Ammon's horn (tissue), 1 donor: ENCODE measurements at places on chromosomes 3 and 15.

GRCh38 chr3:53166781-53167291 is 5.8 kb downstream of the PRKCD start:
- peak; percentile 81 for DNase-seq

GRCh38 chr3:197896421-197896820 is 53.6 kb upstream of the RPL35A start:
- no peak for DNase-seq

DNA sequence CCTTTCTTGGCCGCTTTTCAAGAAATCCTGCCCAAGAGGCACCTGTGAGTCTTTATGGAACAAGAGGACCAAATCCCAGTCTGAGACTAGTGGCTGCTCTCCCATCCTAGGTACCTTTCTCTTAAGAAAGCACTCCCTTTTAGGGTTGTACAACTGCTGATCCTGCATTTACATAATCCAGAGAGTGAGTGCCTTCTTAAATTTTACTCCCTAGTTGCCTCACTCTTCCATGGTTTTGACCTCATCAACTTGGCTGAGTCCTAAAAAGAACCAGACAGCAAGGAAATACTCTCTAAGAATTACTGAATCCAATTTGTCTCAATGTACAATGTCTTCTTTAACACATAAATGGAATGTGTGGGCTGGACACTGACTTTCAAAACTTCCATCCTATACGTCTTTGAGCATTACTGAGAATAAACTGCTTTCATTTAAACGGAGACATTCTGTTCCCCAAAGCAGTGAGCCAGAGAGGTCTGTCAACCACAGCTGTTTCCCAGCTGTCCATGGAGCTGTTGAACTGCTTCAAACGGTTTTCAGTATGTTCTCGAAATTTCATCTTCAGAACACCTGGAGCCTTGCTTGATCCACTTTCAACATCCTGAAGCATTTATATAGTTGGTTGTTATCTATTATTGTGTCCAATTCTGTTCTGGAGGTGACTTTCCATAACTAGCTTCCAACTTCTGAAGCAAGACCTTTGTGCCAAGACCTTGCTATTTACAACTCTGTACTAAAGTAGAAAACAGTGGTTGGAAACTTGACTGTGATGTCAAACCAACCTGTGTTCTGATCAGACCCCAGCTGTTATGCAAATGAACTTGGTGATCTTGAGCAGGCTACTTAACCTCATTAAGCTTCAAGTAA is 179.1 kb downstream of the SLC9A9 start:
- no peak for DNase-seq

DNA sequence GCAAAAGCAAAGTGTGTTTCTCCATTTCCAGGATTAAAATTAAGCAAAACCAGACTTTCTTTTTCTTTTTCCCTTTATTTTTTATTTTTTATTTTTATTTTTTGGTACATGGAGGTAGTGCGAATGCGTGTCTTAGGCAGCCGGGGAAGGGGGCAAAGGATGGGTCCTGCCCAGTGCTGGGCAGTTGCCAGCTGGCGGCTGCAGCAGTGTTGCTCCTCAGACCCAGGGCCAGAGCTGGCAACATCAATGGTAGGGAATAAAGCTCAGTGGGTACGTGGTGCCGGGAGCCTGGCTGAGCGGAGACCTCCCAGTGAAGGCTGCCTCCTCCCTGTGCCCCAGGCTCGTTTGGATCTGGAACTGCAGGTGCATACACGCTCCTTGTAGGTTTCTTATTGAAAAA is 46.3 kb downstream of the POLR2M start:
- DNase-seq = no peak

DNA sequence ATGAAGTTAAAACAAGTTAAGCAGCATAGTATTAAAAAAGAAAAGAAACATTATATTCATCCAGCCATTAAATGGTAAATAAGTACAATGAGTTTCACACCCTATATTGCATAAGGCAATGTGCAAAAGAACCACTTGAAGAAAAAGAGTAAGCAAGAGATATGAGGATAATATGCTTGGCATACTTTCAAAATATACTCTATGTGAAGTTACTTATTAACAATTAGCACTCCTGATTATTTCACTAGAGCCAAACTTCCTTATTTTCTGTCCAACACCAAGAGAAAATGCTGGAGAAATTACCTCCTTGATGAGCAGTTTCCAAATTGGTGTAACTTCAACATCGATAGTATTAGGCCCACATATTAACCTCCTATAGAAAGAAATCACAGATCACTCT is 63.7 kb downstream of the ATP13A4 start:
- DNase-seq = no peak

- peak; percentile 89 for DNase-seq
Measured at GRCh38 chr3:37779289-37780152, 82.2 kb upstream of the CTDSPL start.

GRCh38 chr3:23864931-23865330 is 51.9 kb downstream of the NKIRAS1 start:
- DNase-seq = peak; percentile 28

DNA sequence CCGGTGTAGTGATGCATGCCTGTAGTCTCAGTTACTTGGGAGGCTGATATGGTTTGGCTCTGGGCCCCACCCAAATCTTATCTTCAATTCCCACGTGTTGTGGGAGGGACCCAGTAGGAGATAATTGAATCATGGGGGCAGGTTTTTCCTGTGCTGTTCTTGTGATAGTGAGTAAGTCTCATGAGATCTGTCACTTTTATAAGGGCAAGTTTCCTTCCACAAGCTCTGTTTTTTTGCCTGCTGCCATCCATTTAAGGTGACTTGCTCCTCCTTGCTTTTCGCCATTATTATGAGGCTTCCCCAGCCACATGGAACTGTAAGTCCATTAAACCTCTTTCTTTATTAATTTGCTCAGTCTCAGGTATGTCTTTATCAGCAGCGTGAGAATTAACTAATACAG is 566.7 kb upstream of the NECTIN3 start:
- DNase-seq = no peak

GRCh38 chr3:134918441-134918840 is 123.4 kb downstream of the EPHB1 start:
- DNase-seq = peak; percentile 37

DNA sequence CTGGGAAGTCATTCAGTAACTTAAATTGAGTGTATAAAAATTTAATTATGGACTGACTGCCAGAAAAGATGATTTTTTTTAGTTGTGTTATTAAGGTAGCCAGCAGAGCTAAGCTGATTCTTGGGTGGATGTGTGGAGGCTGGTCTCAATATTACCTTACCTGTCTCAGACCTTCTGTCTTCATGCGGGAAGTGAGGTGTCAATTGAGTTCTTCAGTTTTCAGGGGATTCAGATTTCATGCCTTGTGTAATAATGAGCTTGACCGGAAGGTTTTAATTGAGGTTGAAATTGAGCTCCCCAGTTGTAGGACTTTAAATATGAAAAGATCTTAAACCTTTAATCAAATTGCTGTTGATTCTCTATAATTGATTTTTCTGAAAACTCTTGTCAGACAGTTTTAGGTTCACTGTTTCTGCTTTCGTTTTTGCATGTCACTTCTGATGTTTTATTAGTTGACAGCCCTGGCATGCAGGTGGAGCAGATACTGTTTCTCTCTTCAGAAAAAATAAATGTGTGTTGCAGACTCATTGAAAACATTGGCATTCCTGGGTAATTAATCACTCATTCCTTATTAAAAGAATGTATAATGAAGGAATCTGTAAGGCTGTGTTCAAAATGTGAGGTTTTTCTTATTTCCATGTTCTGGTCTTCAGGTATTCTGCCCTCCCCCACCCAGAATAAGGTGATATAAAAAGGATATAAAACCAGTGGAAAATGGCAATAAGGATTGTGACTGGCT is 54.5 kb downstream of the PSMD6 start:
- DNase-seq = no peak

- DNase-seq = no peak
Measured at GRCh38 chr15:57532731-57533447, 58.8 kb upstream of the MYZAP start.

DNA sequence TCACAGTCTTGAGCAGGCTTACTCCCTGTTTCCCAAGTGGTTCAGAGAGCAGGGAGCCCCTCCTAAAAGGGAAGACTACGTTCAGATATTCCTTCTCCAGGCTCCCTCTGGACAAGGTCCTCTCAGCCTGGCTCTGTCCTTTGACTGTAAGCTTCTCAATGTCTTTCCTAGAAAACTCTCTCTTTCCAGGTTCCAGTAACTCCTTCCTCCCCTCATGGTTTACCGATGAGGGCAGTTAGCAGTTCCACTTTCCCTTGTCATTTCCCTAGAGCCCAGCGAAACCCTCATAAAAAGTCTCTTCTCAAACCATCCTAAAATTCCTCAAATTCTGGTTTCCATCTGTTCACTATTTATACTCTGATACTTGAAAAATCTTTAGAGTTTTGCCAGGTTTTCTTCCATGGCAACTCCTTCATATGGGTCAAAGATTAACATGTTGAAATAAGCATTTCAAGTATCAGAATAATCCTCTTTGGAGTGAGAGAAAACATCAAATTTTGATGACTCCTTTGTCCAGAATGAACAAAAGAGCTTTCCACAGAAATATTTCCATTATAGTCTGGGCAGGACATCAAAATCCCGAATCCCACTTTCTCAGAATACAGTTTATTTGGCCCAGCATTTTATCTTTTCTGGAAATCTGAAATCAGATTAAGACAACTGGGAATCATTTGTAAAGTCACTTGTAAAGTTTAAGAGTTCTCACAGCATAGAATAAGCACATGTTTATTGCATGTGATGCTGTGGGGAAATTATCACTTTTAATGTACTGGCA is 599.4 kb downstream of the UNC13C start:
- no peak for DNase-seq

DNA sequence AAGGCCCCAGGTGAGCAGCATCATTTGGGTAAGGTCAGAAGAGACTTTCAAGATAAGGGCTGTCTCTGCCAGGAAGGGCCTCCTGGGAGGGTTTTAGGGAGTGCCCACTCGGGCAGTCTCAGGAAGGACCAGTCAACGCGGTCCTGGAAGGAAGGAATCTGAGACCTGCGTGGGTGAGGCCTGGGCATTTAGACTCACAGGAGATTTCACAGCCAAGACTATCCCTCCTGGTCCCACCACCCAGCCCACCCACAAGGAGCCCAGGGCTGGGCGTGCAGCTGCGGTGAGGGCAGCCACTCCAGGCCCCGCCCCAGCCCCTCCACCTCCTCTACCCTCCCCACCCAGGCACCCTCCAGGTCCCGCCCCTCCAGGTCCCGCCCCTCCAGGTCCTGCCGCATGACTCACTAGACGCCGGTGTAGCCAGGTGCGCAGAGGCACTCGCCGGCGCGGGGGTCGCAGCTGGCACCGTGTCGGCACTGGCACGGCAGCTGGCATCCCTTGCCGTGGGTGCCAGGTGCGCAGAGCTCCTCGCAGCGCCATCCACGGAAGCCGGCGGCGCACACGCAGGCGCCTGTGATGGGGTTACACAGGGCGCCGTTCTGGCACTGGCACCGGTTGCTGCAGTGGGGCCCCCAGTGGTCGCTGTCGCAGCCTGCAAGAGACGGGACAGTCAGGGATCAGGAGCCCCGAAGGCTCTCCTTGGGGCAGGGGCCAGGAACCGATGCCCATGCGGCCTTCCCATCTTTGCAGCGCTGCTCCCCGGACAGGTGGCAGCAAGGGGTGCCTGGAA is 112.7 kb downstream of the RAB11A start:
- DNase-seq = no peak

GRCh38 chr3:46944191-46944590 is 32.4 kb downstream of the CCDC12 start:
- no peak for DNase-seq

- DNase-seq = no peak
Measured at GRCh38 chr3:76482510-76482909, 557.4 kb upstream of the ROBO2 start.

GRCh38 chr3:27239951-27240350 is 129.2 kb downstream of the NEK10 start:
- no peak for DNase-seq

DNA sequence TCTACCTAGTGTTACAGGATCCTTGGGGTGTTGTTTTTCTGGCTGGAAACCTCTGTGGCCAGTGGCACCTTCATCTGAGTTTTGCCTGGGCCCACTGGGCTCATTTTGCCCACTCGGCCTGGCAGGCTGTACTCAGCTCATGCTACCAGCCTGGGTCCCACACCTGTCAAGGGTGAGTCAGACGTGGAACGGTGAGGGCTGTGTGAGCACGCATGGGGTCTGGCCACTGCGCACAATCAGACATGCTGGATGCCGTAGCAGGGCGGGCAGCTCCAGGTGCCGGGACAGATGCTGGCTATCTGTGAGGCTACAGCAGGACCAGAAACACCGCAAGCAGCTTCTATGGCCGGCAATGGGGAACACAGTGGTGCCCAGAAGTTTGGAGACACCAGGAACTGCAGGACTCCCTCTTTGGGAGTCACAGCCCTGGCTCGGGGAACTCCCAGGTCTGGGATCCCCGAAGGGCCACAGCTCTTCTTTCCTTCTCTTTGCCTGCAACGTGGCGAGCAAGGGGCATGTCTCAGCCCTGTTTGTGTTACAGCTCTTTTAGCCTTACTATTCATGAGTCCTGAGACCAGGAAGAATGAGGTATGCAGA is 35.9 kb upstream of the DNAJC13 start:
- no peak for DNase-seq

DNA sequence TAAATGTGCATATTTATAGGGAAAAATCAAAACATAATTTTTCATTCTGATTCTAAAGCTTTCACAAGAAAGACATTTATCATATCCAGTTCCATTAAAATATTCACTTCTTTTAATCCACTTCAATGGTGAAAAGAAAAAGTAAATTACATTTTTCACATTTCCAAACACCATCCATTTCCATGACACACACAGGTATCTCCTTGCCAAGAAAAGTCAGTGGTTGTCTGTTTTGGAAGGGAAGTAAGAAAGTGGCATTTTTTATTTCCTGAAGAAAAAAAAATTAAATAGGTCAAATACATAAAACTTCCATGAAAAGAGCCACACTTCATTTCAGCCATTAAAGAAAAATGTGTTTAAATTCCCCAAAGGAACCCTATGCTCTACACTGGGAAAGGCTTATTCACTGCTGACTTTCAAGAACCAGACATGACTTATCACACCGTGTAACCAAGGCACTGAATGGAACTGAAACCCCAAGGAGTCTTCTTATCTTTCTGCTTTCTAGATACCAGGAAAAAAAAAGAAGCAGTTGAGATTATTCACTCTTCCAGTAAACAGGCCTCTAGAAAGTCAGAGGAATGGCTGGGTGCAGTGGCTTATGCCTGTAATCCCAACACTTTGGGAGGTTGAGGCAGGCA is 44.5 kb downstream of the OSBPL10 start:
- no peak for DNase-seq

DNA sequence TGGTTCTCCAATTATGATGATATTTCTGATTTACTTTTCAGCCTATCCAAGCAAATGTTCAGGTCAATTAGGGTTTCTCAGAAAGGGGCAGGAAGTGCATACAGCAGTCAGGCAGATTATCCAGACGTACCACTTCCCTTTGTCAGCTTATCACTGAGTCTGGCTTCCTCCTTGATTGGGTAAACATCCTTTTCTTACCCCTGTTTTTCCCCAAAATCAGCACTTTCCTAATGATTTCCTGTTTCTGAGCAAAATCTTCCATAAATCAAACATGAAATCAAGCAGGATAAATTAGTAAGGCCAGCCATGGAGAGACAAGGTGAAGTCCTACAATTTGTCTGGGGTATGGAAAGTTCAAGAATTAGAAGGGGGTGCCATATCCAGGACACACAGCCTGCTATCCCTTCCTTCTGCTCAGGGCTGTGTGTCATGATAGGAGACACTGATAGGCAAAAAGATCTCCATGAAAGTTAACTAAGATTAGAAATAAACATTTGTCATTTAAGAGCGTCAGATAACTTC is 29.0 kb downstream of the ADIPOQ start:
- DNase-seq = peak; percentile 18
